ENCODE measurements at places on chromosomes 13 and 19. TPM values are rescaled to one million over a fixed set of nuclear protein-coding genes. Genes with fewer than 3 reads are reported as not detected.

GRCh38 chr13:42378383-42378780 is 106.4 kb downstream of the AKAP11 start:
- no peak for DNase-seq

- no peak for DNase-seq
These were observed 505 bp downstream of the PAF1 start for GRCh38 chr19:39390451-39390750.

DNA sequence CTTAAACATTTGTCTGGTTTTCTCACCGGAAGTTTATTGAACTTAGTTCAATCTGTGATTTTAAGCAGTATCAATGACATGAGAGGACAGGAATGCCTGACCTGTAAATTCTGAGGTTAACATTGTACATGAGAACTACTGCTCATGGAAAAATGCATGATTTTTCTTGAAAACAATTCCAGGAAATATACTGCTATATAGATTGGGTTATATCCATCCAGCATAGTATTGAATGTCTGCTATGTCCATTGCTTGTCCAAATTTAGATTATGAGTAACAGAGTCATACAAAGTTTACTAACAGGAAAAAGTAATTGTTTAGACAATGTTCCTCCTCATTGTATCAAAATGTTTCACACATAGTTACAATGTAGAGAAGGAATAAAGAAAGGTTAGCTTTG is 606.8 kb downstream of the DACH1 start:
- no peak for DNase-seq

- peak; percentile 28 for DNase-seq
These were observed 39.2 kb downstream of the TBC1D4 start for GRCh38 chr13:75442736-75443234.

DNA sequence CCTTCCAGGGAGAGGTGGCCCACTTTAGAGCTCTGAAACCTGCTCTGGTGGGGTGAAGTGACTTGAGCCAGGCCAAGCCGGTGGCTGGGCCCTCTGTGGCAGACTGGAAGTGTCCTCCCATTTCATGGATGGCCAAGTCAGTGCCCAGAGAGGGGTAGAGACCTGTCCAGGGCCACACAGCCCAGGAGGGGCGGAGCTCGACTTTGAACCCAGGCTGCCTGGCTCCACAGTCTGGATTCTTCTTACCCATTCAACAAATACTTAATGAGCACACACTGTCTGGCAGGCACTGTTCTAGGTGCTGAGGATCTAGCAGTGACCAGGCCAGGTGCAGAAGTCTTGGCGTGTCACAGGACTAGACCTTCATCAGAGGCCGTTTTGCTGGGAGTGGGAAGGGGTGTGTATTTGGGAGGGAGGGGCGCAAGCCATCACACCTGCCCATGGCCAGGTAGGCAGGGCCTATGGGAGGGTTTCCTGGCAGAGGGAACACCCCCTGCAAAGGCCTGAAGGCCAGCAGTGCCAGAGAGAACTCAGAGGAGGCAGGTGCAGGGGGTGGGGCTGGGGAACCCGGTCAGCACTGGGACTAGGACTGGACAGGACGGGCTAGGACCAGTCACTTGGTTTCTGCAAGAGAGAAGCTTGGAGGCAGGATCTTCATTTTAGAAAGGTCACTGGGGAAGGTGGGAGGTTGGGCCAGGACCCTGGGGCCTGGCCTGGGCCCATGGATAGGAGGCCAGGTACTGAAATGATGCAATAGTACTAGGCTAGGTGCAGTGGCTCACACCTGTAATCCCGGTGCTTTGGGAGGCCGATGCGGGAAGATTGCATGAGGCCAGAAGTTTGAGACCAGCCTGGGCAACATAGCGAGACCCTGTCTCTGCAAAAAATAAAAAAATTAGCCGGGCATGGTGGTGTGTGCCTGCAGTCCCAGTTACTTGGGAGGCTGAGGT is 31.8 kb downstream of the DNM2 start:
- peak; percentile 94 for DNase-seq

DNA sequence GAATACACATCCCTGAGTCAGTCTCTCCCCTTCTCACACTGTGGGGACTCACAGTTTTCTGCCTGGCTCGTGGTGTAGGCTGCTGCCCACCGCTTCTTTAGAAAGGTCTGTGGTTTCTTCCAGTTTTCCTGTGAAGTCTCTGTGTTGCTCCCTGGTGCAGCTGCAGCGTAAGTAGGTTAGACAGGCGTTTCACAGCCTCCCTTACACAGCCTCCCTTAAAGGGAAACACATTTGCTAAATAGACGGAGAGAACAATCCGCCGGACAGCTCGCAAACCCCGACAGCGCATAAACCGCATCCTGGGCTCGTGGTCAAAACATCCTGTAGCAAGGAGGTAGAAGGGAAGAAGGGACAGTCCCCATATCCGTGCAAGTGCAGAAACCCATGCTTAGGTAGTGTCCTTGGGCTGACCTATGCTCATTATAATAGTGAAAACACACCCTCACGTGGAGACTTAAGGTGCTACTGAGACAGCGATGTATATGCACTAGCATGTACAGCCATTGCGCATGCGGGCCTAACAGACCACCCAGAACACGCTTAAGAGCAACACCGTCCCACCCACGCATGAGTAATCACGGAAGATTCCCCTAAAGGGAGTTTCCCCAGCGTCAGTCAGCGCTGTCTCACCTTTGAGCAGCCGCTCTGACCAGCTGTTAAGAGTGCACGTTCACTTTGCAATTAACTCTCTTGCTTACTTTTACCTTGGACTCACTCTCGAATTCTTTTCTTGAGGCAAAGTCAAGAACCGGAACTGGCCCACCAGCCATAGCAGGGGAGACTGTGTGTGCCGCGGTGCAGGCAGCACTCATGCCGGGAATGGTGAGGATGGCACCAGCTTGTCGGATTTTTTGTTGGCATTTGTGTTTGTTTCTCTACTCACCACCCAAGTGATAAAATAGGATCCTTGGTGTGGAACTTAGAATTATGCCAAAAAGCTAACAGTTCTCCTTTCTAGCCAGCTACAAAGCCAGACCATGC is 16.6 kb downstream of the SIGLEC8 start:
- no peak for DNase-seq

DNA sequence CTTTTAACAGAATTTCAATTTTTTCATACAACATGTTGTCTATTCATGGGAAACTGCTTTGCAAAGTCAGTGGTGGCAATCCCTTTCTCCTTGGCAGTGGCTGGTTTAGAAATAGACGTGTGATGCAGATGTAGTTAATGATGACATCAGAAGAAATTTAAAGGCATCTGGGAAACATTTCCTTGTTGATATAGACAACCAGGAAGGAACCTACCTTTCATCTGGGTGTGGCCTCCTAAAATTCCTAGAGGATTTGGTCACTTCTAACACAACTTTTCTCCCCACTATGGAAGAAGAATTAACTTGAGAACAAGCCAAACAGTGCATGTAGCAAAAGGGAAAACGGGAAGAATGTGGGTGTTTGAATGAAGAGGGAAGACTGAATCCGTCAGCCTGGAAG is 102.8 kb downstream of the EFNB2 start:
- DNase-seq: no peak

- DNase-seq: no peak
These were observed 31.2 kb downstream of the GAS6 start for GRCh38 chr13:113832631-113833030.

DNA sequence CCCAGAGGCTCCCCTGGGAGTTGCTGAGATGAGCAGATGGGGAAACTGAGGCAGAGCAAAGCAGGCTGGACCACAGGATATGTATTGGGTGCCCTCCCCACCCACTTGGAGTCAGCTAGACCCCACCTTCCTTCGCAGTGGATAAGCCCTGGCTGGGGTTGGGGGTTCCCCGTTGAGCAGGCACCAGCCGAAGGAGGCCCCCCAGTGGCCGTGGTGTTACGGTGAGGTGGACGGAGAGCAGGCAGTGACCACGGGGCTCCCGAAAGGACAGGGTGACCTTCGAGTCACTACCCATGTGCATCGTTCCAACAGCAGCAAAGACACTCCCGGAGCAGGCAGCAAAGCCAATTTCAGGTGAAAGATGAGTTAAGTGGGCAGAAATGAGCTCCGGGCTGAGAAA is 62.4 kb upstream of the ADGRE5 start:
- peak; percentile 22 for DNase-seq

DNA sequence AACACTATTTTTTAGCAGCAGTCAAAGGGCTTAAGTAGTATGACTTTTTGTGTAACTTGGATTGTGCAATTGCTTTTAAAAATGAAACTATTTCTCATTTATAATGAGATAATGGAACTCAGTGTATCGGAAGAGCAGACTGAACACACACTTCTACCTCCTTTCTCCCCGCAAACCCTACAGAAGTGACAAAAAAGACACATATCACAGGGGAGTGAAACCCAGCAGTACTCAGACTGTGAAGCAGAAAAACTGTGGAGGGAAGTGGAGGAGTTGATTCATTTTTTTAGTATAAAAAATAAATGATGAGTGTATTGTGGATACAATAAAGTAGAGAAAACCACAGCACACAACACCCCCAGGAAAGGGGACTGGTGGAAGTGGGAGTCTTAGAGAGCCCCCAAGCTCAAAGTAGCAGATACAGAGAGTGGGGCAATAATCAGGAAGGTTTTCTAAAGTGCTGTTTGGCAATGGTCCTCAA is 9.7 kb downstream of the LPAR6 start:
- no peak for DNase-seq

DNA sequence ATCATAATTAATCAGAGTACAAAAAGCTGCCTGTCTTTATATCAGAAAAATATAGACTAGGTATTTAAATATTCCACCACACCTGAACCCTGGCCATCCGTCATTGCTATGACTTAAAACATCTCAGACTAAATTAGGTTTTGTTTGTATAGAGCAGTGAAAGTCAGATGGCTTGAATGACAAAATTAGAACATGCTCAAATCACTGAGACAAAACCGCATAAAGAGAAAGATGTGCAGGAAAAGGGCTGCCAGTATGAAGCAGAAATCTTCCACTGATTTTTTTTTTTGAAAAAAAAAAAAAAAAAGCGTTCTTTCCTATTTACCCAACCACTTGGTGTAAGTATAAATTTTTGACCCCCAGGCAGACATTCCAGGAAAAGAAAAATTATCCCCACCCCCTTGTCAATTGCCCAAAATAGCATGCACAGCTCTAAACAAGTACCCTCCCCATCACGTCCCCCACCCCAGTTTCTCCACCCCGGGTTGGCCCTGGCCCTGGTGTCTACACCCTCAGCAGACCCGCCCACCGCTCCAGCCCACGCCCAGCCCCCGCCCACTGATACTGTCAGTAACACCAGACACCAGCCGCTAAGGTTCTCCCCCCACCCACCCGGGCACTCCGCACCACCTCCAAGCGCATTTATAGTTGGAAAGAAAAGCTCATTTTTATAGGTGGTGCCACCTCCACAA is 118.6 kb downstream of the URI1 start:
- DNase-seq: no peak

DNA sequence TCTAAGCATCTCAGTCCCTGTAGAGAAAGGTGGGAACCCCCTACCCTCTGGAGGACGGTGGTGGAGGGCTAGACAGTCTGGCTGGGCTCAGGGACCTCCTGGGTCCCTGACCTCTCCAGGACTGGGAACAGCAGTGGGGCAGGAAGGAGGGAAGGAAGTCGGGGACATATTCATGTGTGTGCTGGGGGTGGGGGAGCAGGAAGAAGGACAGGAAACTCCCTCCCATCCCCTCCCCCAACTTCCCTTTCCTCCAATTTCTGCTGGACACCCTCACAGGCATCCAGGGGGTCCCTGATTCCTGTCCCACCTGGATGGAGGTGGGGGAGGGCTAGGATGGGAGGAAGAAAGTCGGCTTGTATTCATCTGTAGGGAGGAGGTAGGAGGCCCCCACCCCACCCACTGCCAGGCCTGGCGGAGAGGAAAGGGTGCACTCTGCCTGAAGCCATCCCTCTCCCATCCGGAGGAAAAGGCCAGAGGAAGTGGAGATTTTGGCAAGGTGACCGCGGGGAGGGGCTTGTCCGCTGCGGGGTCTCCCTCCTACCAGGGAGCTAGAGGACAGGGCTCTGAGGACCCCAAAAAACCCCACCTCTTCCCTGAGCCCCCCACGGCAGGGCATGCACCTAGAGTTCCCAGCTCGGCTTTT is 2.3 kb downstream of the NOVA2 start:
- DNase-seq: no peak

LMTK3 gene
- total RNA-seq: 0.87 TPM

NCR1 gene
- total RNA-seq: 0.39 TPM

LGALS14 gene
- not detected for total RNA-seq
